ENCODE measurements at places on chromosomes 3 and 15.

- no peak for DNase-seq
Measured at GRCh38 chr15:70435872-70436271, 327.5 kb downstream of the UACA start.

- DNase-seq = no peak
Measured at GRCh38 chr3:71288269-71288930, 295.1 kb downstream of the FOXP1 start.

DNA sequence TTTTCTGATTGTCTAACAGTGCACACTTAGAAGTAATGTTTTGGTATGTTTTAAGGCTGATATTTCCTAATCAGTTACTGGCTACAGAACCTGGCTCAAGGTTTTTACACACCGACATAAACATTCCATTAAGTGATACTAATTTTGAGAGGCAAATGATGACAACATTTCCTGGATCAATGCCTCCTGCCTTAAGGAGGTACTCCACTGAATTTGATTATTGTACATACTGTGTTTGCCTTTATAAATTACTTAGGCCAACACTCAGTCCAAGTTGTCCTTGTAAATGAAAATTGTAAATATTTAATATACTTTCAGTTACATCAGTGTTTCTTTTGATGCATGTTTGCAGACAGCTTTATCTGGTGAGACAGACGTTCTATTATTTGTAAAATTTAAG is 24.2 kb upstream of the LXN start:
- no peak for DNase-seq

- no peak for DNase-seq
Measured at GRCh38 chr15:84991014-84991712, 9.5 kb downstream of the PDE8A start.

GRCh38 chr3:99474776-99475175 is 163.6 kb upstream of the COL8A1 start:
- no peak for DNase-seq

DNA sequence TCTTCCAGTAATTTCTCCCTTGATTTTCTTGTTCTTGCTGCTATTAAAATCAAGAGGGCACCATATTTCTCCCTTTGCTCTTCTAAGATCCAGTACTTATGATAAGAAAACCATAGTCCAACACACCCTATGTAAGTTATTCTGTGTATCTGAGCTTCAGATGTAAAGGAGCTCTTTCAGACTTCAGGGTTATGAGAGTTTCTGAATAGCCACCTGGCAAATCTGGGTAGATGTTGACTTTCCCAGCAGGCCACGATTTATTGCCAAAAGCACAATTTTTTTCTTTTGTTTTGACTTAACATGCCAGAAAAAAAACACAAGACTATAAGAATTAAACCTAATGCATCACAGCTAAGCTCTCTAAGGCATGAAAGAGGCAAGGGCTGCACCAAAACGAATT is 1045.0 kb downstream of the FHIT start:
- DNase-seq = no peak

- DNase-seq = no peak
Measured at GRCh38 chr3:10512687-10513086, 7.3 kb upstream of the ATP2B2 start.

DNA sequence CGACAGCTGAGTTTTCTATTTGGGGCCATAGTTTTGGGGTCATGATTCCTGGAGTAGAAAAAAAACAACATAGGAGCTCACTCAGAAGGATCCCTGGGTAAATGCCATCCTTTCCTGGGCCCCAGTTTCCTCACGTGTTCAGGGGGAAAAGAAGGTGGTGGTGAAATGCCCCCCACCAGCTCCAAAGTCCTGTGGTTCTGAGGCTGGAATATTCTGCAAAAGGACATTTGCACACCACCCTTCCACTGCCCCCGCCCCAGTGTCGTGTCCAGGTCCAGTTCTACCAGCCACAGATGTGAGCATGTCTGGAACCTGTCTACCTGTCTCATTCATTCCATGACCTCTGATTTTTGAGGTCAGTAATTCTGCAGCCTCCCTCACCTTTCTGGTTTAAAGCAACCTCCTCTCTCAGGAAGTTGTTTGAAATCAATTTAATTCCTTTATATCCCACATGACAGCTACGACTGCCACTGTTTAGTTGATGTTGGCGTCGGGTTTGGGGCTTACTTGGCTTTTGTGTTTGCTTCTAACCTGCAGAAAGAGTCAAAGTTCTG is 82.1 kb downstream of the SMAD3 start:
- no peak for DNase-seq

DNA sequence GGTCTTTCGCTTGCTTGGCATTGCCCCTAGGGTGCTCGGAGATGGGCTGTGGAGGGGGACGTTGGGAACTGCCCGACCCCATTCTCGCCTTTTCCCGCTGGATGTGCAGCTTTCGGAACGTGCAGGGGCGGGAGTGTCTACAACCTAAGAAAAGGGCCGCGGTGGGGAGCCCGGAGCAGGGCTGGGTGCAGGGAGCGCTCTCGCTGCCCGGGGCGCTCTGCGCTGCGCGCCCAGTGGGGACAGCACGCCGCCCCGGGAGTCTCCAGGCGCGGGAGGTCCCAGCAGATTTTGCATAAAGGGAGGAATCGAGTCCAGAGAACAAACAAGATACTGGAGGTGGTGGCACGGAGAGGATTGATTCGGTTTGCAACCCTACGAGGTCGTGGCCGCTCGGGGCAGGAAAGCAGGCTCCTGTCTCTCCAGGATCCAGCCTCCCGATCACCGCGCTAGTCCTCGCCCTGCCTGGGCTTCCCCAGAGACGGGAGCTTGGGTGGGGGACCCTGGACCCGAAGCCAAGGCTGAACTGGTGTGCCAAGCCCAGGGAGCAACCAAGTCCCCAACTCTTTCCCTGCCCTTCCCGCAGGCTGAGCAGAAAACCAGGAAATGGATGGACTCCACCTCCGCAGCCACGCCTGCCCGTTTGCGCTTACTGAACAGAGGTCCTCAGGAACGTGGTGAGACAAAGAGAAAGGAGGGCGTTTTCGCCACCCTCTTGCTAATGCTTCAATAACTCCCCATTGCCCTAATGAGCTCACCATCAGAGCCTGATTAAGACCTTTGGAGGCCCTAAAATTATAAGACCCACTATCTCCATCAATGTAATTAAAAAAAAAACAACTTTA is 59.7 kb downstream of the NOX5 start:
- DNase-seq = no peak

- DNase-seq = no peak
Measured at GRCh38 chr3:14235003-14235911, 56.6 kb downstream of the LSM3 start.

GRCh38 chr15:85539491-85539890 is 159.1 kb downstream of the AKAP13 start:
- DNase-seq = no peak

- no peak for DNase-seq
Measured at GRCh38 chr3:33060609-33061337, 36.2 kb downstream of the GLB1 start.

GRCh38 chr3:182725372-182726251 is 67.7 kb upstream of the ATP11B start:
- no peak for DNase-seq

GRCh38 chr15:68298882-68299381 is 21.4 kb downstream of the FEM1B start:
- DNase-seq = no peak

DNA sequence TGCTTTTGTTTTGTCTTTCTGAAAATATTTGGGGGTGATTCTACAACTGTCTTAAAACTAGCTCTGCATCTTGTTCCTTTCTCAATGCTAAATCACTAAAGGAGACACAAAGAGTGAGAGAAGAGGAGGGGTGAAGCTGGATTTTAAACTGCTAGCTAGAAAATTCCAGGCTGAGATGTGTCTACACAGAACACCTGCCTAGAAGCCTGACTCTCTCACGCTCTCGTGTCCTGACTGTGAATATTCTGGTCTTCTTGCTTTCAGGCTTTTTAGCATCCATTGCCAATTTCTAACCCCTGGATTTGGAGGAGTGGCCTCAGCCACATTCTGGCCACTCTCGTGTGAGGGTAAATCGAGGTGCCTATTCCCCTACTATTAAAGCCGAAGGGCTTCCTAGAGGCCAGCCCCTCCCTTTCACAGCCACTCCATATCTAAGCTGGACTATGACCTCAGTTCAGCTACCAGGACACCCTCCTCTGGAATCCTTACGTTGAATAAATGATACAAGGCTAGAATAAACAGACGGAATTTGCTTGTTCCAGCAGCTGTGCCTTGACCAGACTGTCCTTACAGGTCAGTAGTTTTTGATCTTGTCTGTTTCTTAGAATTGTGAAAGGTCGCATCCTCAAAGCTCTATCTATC is 148.2 kb upstream of the FEZF2 start:
- DNase-seq = no peak

GRCh38 chr3:62187022-62187431 is 186.3 kb downstream of the FEZF2 start:
- no peak for DNase-seq

DNA sequence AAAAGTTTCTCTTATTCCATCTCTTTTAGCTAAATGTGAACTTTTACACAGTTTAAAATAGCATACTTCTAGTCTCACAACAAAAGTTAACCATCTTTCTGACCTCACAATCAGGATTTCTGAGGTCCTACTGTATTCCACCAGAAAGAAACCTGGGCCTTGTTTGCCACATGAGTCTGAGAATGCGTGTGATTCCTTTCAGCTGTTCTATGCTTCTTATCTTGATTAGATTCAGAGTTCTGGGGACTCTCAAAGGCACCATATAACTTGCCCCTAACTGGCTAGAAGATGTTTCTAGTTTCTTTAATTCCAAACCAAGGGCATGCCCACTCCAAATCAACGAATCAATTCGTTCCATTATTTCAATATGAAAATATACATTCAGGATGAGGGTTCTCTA is 131.1 kb downstream of the ATP8B4 start:
- no peak for DNase-seq

- no peak for DNase-seq
Measured at GRCh38 chr3:37519661-37520060, 342.0 kb upstream of the CTDSPL start.

GRCh38 chr3:189664311-189664710 is 33.1 kb downstream of the TP63 start:
- no peak for DNase-seq

DNA sequence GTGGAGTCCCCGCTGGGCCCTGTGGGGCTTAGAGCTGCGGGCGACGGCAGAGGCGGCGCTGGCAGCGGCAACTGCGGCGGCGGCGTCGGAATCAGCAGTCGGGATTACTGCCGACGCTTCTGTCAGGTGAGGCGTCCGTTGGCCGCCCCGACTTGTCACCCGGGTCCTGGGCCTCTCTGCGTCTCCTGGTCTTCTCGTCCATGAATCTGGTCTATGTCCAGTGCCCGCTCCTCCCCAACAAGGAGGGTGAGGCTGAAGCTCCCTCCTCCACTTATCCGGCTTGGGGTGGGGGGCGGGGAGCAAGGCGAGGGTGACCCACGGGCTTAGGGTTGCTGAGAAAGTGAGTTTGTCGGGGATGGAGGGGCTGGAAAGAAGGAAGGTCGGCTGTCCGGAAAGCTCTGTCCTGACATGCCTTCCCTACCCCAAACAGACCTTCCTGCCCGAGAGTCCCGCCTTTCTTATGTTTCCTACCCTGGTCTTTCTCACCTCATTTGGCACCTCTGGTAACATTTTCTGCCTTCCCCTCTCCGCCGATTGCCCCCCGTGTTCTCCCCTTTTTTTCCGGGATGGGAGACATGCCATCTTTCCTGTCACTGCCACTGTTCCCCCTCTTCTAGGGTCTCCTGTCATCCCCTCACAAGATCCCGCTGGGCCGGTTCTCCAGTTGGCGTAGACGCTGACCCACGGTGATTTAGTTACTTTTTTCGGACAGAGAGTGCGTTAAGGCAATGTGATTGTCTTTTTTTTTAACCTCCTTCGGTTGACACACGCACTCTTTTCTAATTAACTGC is 520 bp downstream of the ZNF654 start:
- DNase-seq = no peak

GRCh38 chr3:99549957-99550603 is 88.3 kb upstream of the COL8A1 start:
- no peak for DNase-seq

DNA sequence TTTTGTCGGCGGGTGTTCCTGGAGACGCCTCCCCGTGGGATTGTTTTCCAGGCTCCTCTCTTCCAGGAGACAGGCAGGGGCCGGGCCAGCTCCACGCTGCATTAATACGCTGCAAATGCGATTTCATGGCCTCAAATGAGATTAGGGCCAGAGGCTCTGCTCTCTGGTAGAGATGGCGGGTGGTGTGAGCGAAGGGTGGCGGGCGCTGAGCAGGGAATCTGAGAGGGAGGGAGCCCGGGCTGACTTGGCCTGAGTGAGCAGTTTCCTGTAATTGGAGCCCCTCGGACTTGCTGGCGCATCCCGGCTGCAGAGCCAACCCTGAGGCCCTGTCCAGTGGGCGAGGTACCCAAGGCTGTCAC is 7.4 kb upstream of the CCDC33 start:
- no peak for DNase-seq

DNA sequence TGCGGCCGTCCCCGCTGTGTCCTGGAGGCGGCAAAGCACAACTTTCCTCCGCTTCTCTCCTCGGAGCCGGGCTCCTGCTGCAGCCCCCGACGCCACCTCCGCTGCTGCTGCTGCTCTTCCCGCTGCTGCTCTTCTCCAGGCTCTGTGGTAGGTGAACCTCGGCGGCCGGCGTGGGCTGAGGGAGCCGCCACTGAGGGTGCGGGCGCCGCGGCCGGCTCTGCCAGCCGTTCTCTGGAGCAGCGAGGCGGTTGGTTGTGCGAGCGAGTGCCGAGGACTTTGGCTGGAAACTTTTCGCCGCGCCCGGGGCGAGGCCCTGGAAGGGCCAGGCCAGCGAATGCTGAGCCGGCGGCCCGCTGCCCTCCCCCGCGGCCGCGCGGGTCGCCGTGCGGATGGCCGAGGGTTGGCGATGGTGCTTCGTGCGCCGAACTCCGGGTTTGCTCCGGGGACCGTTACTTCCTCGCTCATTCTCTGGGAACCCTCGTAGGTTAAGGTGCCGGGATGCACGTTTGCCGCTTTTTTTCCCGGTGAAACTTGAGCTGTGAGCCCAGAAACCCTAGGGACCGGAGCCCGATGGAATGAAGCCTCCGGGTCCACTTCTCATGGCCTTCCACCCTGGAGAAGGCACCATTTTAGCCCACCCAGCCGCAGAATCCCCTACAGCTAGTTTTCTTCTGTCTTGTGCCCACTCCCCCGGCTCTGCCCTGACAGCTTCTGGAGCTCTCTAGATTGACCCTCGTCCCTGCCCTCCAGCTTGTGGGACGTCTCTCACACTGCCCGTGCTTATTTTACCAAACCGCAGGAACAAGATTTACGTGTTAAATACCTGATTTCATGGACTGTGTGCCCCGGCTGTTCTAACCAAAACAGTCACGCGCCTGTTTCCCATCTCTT is 660 bp downstream of the NECTIN3 start:
- DNase-seq = no peak

GRCh38 chr3:181941250-181941649 is 229.5 kb downstream of the SOX2 start:
- no peak for DNase-seq
